Right renal cortex interstitium (tissue), 3 donors: ENCODE measurements at places on chromosomes 3 and 15. TPM values are rescaled to one million over a fixed set of nuclear protein-coding genes. Genes with fewer than 3 reads are reported as not detected.

GRCh38 chr3:44966795-44967278 is 9.1 kb downstream of the ZDHHC3 start:
- DNase-seq, result no peak

The SRP14 gene
- polyA plus RNA-seq, result 656 TPM

The SAMMSON gene
- polyA plus RNA-seq, result not detected

DNA sequence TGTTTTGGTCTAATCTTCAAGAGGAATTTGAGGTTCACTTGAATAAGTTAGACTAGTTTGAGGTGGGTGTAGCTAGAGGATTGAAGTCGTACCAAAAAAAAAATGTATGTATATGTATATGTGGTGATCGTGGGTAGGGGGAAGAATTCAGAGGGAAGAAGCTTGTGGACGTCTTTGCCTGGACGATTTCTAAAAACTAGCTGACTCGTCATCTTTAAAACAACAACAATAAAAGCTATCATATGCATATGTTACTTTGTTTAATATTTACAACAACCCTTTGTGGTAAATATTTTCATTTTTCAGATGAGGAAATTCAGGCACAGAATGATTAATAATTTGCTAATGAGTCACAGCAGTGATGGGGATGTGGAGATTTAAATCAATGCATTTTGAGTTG is 18.1 kb downstream of the RNF111 start:
- DNase-seq, result no peak

- no peak for DNase-seq
These were observed 14.2 kb downstream of the KIF7 start for GRCh38 chr15:89641053-89641452.

- no peak for DNase-seq
These were observed 45.3 kb upstream of the SLCO2A1 start for GRCh38 chr3:134074790-134075567.

The ST8SIA2 gene
- 6.0 TPM for polyA plus RNA-seq

GRCh38 chr3:13873818-13874217 is 6.1 kb downstream of the WNT7A start:
- no peak for DNase-seq
